ENCODE measurements at places on chromosomes 5 and 9.

GRCh38 chr5:90888511-90889324 lies 330.1 kb downstream of the ADGRV1 start:
- DNase-seq = no peak

DNA sequence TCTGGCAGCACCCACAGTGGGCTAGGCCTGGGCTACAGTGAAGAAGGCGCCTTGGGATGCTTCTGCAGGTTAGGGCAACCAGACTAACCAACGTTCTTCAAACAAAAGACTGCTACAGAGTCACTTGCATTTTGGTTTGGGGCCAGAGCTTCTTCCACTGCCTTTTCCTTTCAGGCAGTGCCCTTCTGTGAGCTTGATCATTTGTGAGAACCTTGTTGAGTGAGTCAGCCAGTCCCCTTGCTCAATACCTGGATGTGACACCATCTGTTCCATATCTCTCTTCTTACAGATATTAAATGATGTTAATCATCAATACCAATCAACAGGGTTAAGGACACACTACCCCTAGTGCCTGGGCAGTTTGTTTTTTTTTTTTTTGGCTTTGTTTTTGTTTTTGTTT lies 46.5 kb upstream of the VDAC1 start:
- DNase-seq = no peak

GRCh38 chr5:132471944-132472343 lies 18.6 kb downstream of the IRF1 start:
- DNase-seq = no peak

DNA sequence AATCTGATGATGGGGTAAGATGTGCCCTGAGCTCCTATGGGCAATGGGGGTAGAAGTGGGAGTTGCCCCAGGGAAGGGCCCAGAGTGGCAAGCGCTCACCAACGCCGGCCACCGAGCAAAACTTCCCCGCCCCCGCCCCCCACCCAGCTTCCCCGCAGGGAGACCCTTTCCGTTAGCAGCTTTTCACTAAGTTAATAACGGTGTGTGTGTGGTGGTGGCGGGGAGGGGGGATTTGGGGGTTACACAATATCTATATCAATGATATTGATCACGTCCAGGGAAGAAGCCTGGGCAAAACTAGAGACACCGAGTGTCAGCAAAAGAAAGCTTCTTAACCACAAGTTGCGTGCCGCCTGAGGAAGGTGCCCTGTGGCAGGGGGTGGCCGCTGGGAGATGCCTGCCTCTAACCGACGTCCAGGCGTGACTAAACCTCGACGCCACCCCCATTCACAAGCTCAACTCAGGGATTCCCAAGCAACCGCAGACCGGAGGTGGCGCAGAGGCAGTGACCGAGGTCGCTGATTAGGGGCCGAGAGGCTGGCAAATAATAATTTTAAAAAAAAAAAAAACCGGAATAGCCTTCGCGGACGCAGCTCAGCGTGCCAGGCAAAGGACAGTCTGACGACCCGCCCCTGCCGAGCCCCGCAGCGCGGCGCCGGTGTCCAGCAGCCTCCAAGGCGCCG lies 222.6 kb downstream of the MEF2C start:
- no peak for DNase-seq

GRCh38 chr5:34053571-34054399 lies 10.8 kb upstream of the C1QTNF3 start:
- no peak for DNase-seq

DNA sequence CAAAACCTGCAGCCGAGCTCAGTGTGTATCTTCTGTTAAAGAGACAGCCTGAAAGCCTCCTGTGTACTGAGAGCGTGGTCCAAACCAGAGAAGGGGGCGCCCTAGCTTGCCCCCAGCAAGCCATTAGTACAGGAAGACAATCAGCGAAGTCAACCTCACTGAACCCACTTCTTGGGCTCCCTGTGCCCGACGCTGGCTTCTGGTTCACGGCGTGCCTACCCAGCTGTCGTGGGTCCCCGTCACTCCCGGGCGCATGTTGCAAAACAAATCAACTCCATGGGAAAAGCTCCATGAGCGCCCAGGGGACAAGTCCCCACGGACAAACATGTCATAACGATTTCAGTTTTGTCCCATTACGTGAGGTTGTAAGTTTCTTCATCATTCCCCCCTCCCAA lies 326.9 kb downstream of the SH3GL2 start:
- no peak for DNase-seq

GRCh38 chr5:107408564-107408963 lies 262.2 kb downstream of the EFNA5 start:
- DNase-seq = no peak

GRCh38 chr5:67998709-67999261 lies 216.8 kb upstream of the PIK3R1 start:
- peak; percentile 91 for DNase-seq

All from brain microvascular endothelial cell (primary cell).